ENCODE measurements at places on chromosomes 12 and 14.

- DNase-seq, result no peak
Measured at GRCh38 chr14:59333235-59333634, 131.9 kb downstream of the GPR135 start.

GRCh38 chr12:34386016-34386415, 363.7 kb downstream of the ALG10 start:
- DNase-seq, result no peak

- peak; percentile 89 for DNase-seq
Measured at GRCh38 chr14:68682166-68683103, 110.4 kb downstream of the ZFP36L1 start.

DNA sequence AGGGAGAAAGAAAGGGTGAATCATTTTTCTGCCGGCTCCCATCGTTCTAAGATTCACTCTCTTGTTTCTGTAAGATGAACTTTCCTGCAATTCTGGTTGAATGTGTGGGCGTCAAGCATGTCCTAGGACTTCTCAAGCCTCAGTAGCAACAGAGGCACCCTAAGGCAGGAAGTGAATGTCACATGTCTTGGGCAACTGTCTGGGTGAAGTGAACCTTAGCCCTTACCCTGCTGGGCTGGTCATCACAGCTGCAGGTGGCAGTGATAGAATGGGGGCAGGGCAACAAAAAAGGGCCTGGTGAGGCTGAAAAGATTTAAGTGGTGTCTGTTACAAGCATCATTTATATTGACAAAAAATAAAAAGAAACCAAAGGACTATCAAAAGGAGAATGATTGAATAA, 45.9 kb upstream of the CAND1 start:
- DNase-seq, result no peak

GRCh38 chr14:59161561-59162175, 26.8 kb upstream of the DAAM1 start:
- DNase-seq, result peak; percentile 56

- no peak for DNase-seq
Measured at GRCh38 chr14:49033131-49033530, 553.0 kb downstream of the RPS29 start.

DNA sequence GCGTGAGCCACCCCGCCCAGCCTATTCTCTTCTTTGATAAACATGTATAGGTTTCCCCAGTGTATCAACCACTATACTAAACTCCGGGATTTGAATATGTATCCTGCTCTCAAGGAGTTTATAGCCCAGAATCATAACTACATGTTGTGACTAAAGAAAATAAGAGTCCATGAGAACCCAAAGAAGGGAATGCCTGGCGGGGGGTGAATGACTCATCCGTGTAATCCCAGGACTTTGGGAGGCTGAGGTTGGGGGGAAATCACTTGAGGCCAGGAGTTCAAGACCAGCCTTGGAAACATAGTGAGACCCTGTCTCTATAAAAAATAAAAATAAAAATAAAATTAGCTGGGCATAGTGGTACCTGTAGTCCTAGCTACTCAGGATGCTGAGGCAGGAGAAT, 57.2 kb downstream of the SIX6 start:
- DNase-seq, result no peak

- no peak for DNase-seq
Measured at GRCh38 chr12:62643486-62643885, 176.9 kb downstream of the MON2 start.

DNA sequence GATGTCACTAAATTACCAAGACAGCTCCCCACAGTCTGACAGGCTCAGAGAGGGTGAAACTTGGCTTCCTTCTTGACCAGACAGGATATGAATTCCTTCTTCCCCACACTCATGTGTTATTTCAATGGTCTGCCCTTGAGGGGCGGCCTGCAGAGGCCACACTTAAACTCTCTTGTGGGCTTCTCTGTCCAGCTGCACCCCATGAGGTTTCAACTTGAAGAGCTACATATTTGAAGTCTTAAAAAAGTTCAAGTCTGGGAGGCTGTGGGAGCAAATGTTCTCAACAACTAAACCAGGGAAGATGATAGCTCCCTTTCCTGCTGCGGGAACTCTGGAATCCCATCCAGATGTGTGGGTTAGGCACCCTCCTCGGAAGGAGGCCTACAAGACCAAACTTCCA, 98.3 kb downstream of the TTC7B start:
- peak; percentile 15 for DNase-seq

- DNase-seq, result peak; percentile 5
Measured at GRCh38 chr14:77208291-77208978, 26.8 kb downstream of the TMEM63C start.

Measured in non-pigmented ciliary epithelial cell (primary cell).